Skin of body (tissue), 3 donors: ENCODE measurements at places on chromosomes 11 and 22. TPM values are rescaled to one million over a fixed set of nuclear protein-coding genes. Genes with fewer than 3 reads are reported as not detected.

GRCh38 chr22:32058656-32059260 is 15.7 kb downstream of the SLC5A1 start:
- DNase-seq, result peak; percentile 23

DNA sequence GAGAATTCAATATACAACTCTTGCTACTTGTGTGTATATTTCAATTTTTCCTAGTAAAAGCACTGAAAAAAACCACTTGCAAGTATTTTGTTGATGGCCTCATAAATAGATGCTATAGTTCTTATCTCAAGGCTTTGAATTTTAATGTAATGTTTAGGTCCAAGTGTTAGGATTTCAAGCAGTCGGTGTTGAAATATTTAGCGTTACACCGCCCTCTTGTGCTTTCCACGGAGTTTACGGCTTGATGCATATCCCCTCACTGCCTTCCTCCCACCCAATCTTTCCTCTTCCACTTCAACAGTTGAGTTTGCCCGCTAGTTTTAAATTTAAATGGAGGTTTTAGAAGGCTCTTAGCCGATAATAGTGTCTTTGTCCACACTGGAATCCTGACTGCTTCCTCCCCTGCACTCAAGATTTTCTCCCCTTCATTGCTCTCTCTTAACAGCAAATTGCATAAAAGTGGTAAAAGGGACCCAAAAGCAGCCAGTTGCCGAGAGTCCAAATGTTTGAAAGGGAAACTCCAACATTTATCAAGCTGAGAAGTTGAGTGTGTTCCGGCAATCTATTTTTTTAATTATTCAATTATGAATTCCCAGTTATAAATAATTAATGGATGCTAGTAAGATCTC is 25.9 kb upstream of the HTATIP2 start:
- DNase-seq, result no peak

PTPRCAP gene
- total RNA-seq, result 0.89 TPM

DNA sequence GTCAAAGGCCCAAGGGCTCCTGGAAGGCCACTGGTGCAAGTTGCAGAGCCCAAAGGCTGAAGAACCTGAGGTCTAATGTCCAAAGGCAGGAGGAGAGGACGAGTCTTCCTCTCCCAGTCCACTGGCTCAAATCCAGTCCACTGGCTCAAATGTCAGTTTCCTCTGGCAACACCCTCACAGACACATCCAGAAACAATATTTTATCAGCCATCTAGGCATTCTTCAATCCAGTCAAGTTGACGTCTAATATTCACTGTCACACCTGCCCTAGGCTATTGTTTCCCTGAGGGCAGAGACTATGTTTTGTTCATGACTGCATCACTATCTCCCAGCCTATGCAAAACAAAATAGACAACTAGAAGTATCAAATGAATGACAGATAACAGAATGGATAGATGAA is 148.1 kb downstream of the SPON1 start:
- no peak for DNase-seq

DNA sequence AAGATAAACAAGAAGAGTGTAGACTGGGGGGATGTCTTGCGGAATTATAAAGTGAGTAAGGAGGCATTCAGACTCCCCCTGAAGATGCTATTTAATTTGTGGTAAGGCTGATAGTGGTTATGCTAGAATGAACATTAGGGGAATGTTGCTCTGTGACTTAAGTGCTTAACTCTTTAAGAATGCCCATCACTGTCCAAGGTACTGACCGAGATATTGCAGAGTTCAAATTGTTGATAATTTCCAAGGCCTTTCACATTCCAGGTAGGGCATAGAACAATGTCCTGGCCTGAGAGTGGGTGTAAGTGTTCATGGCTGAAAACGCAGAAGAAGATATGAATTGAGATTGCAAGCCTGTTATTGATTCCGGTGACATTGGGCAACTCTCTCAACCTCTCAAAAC is 90.3 kb upstream of the SEZ6L start:
- no peak for DNase-seq

BRSK2 gene
- 0.59 TPM for total RNA-seq

DNA sequence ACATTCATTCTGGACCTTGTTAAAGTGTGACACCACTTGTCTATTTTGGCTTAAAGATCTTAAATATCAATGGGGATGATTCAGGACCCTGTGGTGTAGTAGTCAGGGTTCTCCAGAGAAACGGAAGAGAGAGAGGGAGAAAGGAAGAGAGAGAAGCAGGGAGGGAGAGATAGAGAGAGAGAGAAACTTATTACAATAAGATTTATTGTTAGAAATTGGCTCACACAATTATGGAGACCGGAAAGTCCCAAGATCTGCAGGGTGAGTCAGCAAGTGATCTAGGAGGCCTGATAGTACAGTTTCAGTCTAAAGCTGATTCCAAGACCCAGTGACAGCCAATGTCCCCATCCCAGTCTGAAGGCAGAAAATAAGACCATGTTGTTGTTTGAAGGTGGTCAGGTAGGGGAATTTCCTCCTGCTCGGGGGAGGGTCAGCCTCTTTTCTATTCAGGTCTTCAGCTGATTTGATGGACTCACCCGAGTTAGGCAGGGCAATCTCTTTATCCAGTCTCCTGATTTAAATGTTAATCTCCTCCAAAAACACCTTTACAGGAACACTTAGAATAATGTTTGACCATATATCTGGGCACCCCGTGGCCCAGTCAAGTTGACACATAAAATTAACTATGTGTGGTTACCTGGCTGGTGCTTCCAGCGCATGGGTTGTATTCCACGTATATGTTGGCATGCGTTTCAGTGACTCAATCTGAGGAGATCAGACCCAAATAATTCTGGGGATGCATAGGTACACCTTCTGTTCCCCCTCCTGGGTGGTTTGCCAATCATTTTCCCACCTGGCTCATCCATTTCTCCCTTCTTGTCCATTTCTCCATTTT is 1350.5 kb downstream of the TBC1D22A start:
- no peak for DNase-seq
